ENCODE measurements at places on chromosomes 2 and 18.

GRCh38 chr2:75277111-75277510 lies 77.8 kb upstream of the TACR1 start:
- peak; percentile 58 for DNase-seq

DNA sequence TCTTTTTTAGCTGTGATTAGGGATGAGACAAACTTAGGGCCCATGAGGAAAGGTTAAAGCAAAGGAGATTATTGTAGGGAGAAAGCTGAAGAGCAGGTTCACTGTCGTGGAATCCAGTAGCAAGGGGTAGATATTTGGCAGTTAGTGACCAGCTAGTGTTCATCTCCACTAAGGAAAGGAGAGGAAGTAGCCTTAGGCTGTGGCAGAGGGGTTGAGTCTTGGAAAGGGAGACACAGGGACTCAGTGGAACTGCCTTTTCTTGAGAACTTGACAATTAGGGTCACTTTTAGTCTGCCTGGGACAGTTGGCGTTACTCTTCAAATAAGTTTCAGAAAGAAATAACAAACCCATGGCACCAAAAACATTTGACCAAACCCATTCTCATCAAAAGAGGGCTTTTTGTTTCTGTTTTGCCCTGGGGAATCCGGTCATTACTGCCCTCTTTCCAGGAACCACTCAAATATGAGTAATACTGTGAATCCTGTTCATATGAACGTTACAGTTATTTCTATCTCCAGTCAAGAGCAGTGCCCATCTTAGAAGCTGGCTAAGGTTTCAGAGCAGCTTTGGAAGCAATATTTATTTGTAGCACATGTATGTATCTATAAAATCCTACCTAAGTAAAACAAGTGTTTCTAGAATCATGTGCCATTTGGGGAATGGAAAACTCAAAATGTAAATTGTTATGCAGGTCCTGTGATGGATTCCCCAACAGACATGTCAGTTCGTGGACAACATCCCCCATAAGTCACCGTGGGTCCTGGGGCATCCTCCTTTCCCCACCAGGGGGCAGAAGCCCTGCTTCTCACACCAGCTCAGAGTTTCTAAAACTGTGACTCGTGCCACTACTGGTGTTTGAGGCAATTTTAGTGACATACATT lies 77.3 kb upstream of the PHLPP1 start:
- peak; percentile 35 for DNase-seq

DNA sequence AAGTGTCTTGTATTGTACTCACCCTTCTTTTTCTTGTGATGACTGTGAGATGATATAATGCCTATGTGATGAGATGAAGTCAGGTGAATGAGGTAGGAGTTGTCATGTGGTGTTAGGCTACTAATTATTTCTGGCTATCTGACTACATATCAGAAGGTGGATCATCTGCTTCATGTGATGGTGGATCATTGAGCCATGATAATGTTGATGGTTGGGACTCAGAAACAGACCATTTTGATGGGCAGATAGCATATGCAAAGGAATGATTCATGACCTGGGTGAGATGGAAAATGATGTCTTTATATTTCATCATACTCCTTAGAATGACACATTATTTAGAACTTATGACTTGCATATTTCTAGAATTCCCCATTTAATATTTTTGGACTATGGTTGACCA lies 19.5 kb downstream of the ANKRD30B start:
- DNase-seq, result no peak

GRCh38 chr2:215833531-215834162 lies 179.7 kb downstream of the MREG start:
- no peak for DNase-seq

DNA sequence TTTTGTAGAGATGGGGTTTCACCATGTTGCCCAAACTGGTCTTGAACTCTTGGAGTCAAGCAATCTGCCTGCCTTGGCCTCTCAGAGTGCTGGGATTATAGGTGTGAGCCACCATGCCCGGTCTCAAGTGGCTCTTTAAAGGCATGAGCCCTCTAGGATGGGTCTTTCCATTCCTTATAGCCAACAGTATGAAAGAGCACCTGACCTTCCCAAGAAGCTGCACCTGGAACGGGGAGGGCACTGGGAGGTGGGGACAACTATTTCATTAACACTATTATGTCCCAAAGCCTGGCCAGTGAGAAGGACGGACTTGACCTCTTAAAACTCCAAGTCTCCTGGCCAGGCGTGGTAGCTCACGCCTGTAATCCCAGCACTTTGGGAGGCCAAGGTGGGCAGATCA lies 149.7 kb downstream of the ZFP36L2 start:
- DNase-seq, result no peak

DNA sequence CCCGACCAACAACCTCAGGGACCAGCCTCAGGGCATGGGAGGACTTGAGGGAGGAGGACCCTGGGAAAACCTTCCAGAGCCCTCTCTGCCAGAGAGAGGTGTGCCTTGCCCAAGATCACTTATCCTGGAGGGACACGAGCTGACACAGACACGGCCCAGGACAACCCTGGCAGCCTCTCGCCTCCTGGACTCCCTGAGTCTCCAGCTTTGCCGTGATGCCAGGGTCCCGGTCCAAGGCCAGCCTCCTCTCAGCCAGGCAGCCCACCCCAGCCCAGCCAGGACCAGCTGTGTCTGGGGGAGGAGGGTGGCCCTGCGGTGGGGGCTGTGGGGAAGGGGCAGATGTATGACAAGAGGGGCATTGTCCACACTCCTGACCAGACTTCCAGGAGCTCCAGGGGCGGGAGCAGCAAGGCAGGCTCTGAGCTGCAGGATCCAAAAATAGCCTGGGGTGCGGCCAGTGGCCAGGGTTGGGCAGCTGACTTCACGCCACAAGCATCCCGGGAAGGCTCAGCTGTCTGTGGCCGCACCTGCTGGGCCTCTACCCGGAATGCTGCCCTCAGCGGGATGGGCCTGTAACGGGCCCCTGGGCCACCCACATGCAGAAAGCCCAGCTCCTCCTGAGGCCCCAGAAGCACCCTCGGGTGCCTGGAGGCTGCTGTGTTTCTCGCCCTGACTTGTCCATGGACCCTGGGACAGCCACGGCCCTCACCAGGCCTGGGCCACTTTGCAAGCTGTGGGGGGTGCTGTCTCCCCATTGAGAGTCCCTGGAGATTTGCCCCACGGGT lies 65.5 kb upstream of the GPC1 start:
- peak; percentile 97 for DNase-seq

- DNase-seq, result no peak
These were observed 829.3 kb downstream of the DCC start for GRCh38 chr18:53169346-53169745.

GRCh38 chr2:44965684-44966083 lies 24.2 kb downstream of the SIX3 start:
- DNase-seq, result no peak

GRCh38 chr18:34493099-34493544 lies 217.0 kb upstream of the DTNA start:
- DNase-seq, result peak; percentile 60

GRCh38 chr18:3593381-3593903 lies 143.5 kb downstream of the TGIF1 start:
- DNase-seq, result peak; percentile 74

- no peak for DNase-seq
These were observed 24.0 kb downstream of the SPATS2L start for GRCh38 chr2:200330351-200331060.
